ENCODE measurements at places on chromosomes 11 and 22. TPM values are rescaled to one million over a fixed set of nuclear protein-coding genes. Genes with fewer than 3 reads are reported as not detected.

Gene CRYAB
- not detected for total RNA-seq

Gene ACAD8
- total RNA-seq, result 13.1 TPM

Gene SHANK2
- not detected for total RNA-seq

Gene TNNT3
- total RNA-seq, result 5.4 TPM

Gene FREY1
- total RNA-seq, result 0.72 TPM

Gene MICALL1
- total RNA-seq, result 11.8 TPM

Gene TBX1
- total RNA-seq, result not detected

DNA sequence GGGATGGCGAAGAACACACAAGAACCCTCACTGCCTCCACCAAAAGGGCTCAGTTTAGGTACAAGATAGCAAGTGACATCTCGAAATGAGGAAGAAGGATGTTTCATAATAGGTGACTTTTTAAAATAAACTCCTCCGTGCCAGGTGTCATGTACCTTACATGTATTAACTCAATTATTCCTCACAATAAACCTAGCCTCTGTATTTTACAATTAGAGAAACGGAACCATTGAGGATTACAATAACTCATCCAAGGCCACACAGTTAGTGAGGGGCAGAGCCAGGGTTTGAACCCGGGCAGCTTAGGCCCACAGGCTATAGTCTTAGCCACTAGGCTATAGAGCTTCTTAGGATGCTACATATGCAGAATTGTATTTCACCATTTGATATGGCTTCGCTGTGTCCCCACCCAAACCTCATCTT, 965 bp upstream of the PAMR1 start:
- H3K4me1 ChIP-seq, result no peaks in the 10 kb centered on the region
- H3K4me3 ChIP-seq, result no peak overlapping the region
- no peak overlapping the region for H3K27ac ChIP-seq
- DNase-seq, result peak; percentile 8

DNA sequence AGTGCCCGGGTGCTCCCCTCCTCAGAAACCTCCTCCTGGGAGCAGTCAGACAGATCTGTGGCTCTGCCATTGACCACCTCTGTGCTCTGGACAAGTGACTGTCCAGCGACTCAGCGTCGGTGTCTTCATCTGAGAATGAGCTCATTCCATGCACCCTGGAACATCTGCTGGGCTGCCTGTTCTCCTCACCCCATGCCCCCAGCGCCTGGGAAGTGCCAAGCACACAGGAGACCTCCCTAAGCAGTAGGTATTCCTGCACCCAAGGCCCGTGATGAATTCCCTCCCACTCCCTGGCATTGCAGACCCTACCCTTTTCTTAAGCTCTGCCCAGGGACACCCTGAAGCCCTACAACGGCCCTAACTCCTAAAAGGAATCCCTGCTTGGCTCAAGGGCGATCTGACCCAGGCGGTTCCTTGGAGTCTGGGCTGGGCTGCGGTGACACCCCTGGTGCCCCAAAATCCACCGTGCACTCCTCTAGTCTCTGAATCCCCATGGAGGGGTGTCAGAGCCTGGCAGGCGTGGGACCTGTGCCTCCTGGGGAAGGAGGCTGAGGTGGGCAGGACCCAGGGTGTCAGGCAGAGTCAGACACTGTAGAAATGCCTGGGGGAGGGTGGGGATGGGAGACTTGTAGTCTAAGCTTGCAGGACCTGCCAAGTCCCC, 92.0 kb downstream of the CEP164 start:
- H3K27ac ChIP-seq, result no peak overlapping the region
- H3K27me3 ChIP-seq, result no peaks in the 10 kb centered on the region
- H3K4me1 ChIP-seq, result no peaks in the 10 kb centered on the region

DNA sequence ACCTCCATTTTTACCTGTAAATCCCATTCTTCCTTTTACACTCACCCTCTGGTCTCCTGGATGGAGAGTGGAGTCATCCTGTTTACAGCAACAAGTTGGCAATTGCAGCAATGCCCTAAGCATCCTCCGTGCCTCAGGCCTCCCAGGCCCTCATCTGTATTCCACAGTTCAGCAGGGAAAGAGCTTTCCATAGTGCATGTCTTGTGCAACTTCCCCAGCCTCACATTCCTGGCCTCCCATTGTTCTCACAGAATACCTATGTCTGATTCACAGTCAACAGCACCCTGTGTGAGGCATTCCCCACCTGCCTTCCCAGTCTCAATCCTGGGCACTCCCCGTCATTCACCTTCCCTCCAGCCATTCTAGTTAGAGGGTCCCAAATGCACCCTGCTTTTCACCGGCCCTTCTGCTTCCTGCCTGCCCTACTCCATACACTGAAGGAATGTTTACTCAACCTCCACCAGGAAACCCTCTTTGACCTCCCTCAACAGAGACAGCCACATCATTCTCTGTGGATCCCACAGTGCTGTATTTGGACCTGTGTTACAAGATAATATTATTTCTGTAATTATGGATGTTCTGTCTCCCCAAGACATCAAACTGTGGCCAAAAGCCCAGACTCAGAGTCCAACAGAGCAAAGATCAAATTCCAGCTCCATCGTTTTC, 405.7 kb downstream of the BUD13 start:
- no peak for DNase-seq
- no peaks in the 10 kb centered on the region for H3K27me3 ChIP-seq
- H3K36me3 ChIP-seq, result no peaks in the 10 kb centered on the region
- H3K4me3 ChIP-seq, result no peak overlapping the region
- no peak overlapping the region for H3K27ac ChIP-seq
- no peaks in the 10 kb centered on the region for H3K4me1 ChIP-seq

DNA sequence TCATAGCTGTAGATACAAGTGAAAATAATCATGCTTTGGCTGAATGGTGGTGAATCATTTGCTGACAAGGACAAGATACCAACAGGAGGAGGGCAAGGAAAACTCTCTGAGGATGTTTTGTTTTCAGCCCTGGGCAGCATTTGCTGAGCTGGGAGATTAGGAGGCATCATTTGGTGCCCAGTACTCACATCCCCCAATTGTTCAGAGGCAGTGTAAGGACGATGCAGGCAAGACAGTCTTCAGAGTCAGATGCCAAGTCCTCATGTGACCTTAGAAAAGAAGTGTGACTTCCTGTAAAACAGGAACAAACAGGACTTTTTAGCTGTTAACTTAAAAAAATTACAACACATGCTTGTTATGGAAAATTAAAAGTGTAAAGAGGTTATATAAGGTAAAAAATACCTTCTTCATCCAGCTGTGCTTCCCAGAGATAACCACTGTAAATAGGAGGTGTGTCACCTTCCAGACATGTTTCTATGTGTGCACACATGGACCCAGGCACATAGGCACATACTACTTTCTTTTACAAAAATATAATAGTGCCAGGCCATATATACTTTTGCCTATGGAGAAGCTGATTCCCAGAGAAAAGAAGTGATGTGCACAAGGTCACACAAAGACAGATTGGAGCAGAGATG, 18.0 kb downstream of the CNTF start:
- no peaks in the 10 kb centered on the region for H3K27me3 ChIP-seq
- H3K36me3 ChIP-seq, result no peaks in the 10 kb centered on the region
- H3K4me3 ChIP-seq, result no peak overlapping the region
- DNase-seq, result no peak
- H3K4me1 ChIP-seq, result peaks cover 25% of the 10 kb centered on the region

DNA sequence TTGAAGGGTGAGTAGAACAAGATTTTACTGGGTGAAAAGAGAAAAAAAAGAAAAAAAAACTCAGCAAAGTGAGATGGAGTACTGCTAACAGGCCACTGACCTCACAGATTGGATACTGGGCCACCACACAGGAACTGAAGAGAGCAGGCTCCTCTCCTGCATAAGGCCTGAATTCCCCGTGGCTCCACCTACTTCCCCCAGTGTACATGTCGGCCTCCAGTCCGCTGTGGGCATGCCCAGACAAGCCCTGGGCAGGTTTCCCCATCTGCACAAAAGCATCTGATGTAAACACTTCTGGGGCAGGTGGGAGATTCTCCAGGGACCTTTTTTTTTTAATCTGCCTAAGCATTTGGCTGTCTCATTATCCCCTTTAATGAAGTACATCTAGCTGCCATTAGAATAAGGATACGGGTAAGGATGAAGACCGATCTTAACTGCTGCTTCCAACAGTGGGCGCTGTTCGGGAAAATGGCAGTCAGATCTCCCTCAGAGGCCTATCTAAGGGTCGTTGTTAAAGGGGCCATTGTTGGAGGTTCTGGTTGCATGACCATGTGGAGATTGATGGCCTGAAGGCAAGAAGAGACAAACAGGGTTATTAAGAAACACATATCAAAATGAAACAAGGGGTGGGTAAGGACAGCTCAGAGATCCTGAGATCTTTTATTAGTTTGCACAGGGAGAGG, 48.5 kb downstream of the MS4A13 start:
- peaks cover 6% of the 10 kb centered on the region for H3K27me3 ChIP-seq
- H3K27ac ChIP-seq, result peak overlapping the region; percentile 26
- DNase-seq, result peak; percentile 26
- H3K4me3 ChIP-seq, result no peak overlapping the region
- H3K36me3 ChIP-seq, result no peaks in the 10 kb centered on the region

- no peak for DNase-seq
- H3K4me1 ChIP-seq, result no peaks in the 10 kb centered on the region
- H3K4me3 ChIP-seq, result no peak overlapping the region
- H3K27me3 ChIP-seq, result peaks cover 14% of the 10 kb centered on the region
Observed at GRCh38 chr11:127925475-127925874, 661.9 kb downstream of the ETS1 start.

- H3K4me1 ChIP-seq, result peaks cover 7% of the 10 kb centered on the region
- no peaks in the 10 kb centered on the region for H3K36me3 ChIP-seq
- peaks cover 45% of the 10 kb centered on the region for H3K27me3 ChIP-seq
- H3K27ac ChIP-seq, result no peak overlapping the region
- no peak overlapping the region for H3K4me3 ChIP-seq
Observed at GRCh38 chr11:130429120-130429681, 792 bp upstream of the ADAMTS8 start.

DNA sequence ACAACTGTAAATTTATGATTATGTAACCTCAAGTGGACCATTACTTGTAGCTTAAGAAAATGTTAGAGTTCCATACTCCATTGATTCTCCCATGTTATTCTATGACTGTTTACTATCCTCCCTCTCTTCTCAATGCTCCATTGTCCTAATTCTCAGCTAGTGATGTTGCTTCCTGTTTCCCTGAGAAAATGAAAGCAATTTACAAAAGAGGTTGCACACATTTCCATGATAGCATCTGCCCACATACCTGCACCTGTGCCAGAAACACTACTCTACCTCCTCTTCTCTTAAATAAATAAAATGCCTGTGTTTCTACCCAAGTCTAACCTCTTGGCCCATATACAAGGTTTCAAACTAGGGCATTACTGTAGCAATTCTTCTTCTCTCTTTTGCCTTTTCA, 1620.9 kb downstream of the FAM181B start:
- H3K27ac ChIP-seq, result no peak overlapping the region
- H3K4me3 ChIP-seq, result no peak overlapping the region
- H3K4me1 ChIP-seq, result no peaks in the 10 kb centered on the region
- H3K36me3 ChIP-seq, result no peaks in the 10 kb centered on the region

- no peak overlapping the region for H3K4me3 ChIP-seq
- no peak overlapping the region for H3K27ac ChIP-seq
- H3K36me3 ChIP-seq, result peaks cover 47% of the 10 kb centered on the region
- no peaks in the 10 kb centered on the region for H3K27me3 ChIP-seq
Observed at GRCh38 chr11:61102667-61103571, 630 bp downstream of the CD5 start.

GRCh38 chr11:129322941-129323340, 52.7 kb upstream of the BARX2 start:
- H3K4me1 ChIP-seq, result no peaks in the 10 kb centered on the region
- no peaks in the 10 kb centered on the region for H3K36me3 ChIP-seq
- no peak overlapping the region for H3K4me3 ChIP-seq
- H3K27ac ChIP-seq, result no peak overlapping the region
- H3K27me3 ChIP-seq, result no peaks in the 10 kb centered on the region

- no peak overlapping the region for H3K4me3 ChIP-seq
- no peaks in the 10 kb centered on the region for H3K36me3 ChIP-seq
- H3K27me3 ChIP-seq, result no peaks in the 10 kb centered on the region
- no peak for DNase-seq
Observed at GRCh38 chr22:44887941-44888366, 121.9 kb downstream of the PHF21B start.

DNA sequence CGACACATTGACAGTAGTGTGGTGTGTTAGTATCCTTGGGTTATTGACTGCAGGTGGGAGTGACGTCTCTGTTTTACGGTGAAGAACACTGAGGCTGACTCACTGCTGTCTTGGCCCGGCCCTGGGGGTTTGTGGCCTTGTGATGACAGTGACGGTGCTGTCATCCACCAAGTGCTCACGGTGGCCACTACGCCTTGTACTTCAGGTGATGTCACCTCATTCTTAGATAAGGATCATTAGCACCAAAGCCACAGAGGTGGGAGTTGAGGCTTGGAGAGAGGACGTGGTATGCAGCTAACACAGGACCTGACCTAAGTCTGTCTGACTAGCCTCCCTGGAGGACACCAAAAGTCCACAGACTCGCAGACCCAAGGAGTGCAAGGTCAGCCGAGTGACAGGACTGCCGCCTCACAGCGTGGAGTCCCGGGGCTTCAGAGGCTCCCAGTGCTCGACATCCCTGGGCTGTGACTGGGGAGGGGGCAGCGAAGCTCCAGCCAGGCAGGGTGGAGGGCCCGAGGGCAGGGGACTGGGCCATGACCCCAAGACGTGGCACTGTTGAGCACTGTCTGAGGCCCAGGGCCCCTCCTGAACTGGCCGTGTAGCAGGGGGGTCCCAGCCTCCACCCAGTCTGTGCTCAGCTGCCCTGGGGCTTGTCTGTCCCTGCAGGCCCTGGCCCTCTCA, 56.5 kb downstream of the NAT10 start:
- no peak overlapping the region for H3K4me3 ChIP-seq
- H3K27ac ChIP-seq, result no peak overlapping the region
- H3K4me1 ChIP-seq, result peaks cover 31% of the 10 kb centered on the region
- no peaks in the 10 kb centered on the region for H3K27me3 ChIP-seq
- peaks cover 6% of the 10 kb centered on the region for H3K36me3 ChIP-seq

- no peak overlapping the region for H3K27ac ChIP-seq
- H3K4me3 ChIP-seq, result no peak overlapping the region
Observed at GRCh38 chr11:79139900-79140299, 300.9 kb downstream of the TENM4 start.

GRCh38 chr11:834371-835316, 1.9 kb downstream of the CD151 start:
- no peak overlapping the region for H3K27ac ChIP-seq
- peaks cover 21% of the 10 kb centered on the region for H3K4me1 ChIP-seq
- peaks cover 7% of the 10 kb centered on the region for H3K36me3 ChIP-seq
- H3K4me3 ChIP-seq, result peak overlapping the region; percentile 64

DNA sequence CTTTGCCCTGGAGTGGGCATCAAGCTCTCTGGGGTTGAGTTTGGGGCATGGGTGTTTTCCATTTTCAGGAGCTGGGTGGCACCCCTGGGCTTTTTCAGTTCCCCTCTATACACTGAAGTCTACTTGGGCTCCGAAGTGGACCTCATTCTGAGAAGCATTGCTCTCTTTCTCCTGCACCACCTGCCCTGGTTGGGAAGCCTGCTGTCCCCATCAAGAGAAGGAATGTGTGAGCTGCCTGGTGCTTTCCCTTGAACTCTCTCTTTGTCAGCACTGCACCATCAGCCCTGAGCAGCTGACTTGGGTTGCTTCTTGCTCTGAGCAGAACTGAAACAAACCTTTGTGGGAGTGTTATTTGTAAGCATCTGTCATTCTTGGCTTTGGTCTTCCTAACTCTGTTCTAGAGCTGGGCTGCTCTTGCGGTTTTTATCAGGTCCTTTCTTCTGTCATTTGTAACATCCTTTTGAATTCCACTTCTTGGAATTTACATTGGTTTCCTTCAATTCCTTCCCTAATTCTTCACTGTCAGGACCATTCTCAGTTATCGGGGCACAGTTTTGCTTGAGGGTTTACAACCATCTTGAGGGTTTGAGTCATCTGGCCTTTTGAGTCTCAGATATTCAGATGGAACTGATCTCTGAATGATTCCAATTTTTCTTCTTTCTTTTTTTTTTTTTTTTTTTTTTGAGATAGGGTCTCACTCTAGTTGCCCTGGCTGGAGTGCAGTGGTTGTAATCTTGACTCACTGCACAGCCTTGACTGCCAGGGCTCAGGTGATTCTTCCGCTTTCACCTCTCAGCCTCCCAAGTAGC, 20.5 kb downstream of the UBE2L3 start:
- peak overlapping the region; percentile 90 for H3K27ac ChIP-seq
- H3K36me3 ChIP-seq, result peaks cover 19% of the 10 kb centered on the region
- DNase-seq, result peak; percentile 73
- no peaks in the 10 kb centered on the region for H3K27me3 ChIP-seq
